ENCODE measurements at places on chromosomes 5 and 9. TPM values are rescaled to one million over a fixed set of nuclear protein-coding genes. Genes with fewer than 3 reads are reported as not detected.

DNA sequence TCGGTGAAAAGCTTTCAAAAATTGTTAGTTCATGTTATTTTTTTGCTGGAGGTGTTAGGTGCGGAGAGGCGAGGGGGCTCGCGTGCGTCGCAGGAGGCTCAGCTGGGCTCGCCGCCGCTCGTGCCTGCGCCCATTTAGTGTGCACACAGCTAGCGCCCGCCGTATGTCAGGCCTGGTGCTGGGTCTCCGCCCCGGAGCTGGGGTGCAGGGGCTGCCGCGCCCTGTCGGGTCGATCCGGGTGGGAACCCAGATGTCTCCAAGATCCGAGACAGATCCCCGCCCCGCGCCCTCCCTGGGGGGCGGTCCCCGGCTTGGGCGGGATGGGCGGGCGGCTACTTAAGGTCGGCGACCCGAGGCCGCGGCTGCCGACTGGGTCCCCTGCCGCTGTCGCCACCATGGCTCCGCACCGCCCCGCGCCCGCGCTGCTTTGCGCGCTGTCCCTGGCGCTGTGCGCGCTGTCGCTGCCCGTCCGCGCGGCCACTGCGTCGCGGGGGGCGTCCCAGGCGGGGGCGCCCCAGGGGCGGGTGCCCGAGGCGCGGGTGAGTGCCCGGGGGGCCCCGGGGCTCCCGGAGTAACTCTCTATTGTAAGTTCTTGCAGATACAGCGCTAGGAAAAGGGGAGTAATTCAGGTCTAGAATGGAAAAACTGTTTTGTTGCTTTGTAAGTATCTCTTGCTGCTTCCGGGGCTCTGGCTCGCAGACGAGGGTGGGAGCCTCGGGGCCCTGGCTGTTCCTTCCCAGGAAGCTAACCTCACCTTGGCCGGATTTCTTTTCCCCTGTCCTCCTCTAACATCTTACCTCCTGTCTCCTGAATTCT, 31.7 kb downstream of the GSN start:
- DNase-seq: no peak

GRCh38 chr5:99640646-99641045, 711.8 kb upstream of the CHD1 start:
- DNase-seq: no peak

GRCh38 chr5:138542180-138542955, 668 bp downstream of the ETF1 start:
- no peak for DNase-seq

DNA sequence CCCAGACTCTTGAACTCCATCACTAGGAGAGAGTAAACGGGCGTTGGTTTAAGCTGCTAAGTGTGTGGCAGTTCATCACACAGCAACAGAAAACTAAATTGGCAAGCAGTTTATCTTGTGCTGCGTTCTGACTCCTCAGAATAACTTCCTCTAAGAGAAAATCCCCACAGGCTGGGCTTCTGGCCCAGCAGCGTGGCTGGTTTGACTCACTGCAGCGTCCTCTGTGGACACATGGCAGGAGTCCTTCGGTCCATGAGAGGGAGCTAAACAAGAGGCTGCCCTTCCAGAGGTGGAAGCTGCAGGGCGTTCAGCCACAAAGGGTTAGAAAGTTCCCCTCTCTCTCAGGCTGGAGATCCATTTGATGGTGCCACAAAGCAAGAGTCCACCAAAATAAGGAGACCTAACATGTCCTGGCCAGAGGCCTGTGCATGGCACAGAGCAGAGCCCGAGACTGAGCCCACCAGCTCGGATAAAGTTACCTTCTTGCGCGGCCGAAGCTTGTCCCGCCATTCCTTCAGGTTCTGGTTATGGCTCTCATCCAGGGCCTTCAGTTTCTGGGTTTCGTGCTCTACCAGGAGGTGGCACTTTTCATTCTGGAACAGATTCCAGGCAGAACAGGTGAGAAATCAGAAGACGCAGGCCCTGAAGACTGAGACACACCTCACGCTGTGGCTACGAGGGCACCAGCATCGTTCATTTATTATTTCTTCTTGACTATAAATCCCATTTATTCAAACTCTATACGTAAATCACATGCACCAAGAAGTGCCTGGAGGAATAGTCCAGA, 46.2 kb upstream of the FBXW11 start:
- peak; percentile 68 for DNase-seq

- no peak for DNase-seq
Observed at GRCh38 chr5:119629339-119629738, at the start of gene FAM170A. TSS of gene FAM170A (plus strand) at chr5:119629558. CDS start at chr5:119629769, 211 bp downstream.

GRCh38 chr5:167071981-167072610, 1219.3 kb upstream of the WWC1 start:
- DNase-seq: no peak

GRCh38 chr9:4755026-4755609, 14.1 kb upstream of the AK3 start:
- no peak for DNase-seq

GRCh38 chr5:96474073-96474472, 41.0 kb upstream of the PCSK1 start:
- no peak for DNase-seq

- DNase-seq: no peak
Observed at GRCh38 chr9:116298878-116299391, 145.3 kb downstream of the PAPPA start.

- no peak for DNase-seq
Observed at GRCh38 chr5:174626369-174626920, 97.9 kb upstream of the MSX2 start.

GRCh38 chr5:83066548-83067110, 10.6 kb downstream of the TMEM167A start:
- DNase-seq: no peak

DNA sequence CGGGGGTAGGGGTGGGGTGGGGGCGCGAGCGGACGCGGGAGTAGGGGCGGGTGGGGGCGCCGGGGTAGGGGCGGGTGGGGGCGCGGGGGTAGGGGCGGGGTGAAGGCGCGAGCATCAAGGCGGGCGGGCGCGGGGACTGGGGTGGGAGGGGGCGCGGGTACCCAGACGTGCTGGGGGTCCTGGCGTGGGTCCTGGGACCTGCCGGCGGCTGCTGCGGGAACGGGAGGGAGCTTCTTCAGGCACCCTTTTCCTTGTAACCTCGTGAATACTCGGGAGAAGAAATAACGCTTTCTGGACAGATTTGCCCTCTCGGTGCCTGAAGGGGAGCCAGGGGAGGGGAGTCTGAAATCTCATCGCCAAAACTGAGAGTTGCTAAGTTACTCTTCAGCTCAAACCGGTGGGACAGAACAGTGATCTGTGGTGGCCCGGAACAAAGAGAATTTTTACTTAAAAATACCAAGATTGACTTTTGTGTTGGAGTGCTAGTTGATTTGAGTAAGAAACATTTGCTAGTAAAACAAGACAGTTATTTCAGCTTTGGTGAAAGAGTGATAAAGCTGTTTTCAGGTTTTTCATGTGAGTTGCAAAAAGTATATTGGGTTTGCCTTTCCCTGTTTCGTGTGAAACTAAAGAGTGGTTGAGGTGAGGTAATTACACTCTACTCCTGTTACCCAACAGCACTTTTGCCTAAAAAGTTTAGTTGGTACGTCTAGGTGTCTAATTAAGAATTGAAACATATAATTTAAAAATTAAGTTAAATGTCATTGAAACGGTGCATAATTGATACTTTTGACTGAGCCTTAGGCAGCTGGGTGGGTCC, 643 bp downstream of the PLEKHG4B start:
- no peak for DNase-seq

DNA sequence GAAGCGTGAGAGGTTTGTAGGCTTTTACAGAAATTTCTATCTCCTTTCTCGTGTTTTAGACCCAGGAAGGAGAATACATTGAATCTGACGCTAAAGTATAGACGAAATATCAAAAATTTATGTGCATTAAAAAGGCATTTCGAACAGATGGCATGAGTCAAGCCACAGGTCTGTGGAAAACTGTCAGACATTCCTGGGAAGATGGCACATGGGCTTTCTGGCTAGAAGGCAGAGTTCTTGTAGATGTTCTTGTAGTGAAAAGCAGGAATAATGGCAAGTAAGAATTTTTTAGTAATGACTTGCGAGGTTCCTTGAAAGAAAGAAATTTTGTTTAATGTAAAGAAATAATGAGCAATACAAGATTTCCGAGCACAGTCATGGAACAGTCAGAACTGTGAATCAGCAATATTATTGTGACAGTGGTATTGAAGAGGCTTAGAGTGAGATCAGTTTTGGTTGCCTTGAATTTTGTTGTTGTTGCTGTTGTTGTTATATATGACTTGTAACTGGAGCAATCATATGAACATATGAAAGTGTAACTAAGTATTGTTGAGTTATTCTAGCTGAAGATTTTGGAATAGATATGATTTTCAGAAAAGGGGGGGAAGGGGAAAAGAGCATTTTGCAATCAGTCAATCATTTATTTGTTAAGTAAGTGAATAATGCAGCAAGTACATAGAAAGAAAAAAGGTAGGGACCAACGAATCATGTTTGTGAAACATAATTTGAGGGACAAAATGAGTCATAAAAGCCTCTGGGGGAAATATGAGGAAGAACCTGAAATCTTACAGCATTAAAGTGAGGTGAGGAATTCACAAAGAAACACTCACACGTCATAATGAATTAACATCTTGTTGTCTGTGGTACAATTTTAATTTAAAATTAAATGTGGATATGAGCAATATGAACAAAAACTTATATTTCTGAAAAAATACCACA, 339.0 kb upstream of the CTNND2 start:
- DNase-seq: no peak

DNA sequence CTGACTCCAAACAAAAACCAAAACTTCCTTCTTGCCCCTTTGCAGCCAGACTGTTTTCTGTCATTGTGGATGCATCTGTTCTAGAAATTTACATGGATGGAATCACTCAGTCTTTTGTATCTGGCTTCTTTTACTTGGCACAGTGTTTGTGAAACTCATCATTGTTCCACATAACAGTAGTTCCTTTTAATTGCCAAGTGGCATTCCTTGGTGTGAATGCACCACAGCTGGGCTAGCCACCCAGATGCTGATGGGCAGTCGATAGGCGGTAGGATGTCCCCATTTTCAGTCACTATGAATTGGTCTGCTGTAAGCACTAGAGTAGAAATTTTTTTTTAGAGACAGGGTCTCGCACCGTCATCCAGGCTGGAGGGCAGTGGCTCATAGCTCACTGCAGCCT, 6.3 kb upstream of the CLPTM1L start:
- peak; percentile 73 for DNase-seq

DNA sequence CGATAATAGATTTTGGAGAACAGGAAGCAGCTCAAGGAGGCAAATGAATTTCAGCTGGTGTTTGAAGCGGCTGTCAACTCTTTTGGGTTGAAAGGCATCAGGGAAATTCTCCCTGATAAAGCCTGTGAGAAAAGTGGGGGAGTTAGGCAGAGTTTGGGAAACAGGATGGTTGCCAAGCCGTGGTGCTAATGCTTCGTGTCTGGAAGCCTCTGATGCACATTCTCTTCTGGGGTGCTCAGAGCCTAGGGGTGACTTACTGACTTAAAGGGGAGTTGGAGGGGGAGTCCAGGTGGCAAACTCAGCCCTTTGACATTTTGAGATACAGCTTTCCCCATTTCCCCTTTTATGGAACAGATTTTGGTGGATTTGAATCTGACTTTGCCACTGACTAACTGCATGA, 202.5 kb upstream of the CLINT1 start:
- DNase-seq: no peak

- DNase-seq: no peak
Observed at GRCh38 chr9:133758228-133758627, 20.1 kb upstream of the SARDH start.

The OLFML2A gene
- 3.9 TPM for total RNA-seq

The NR4A3 gene
- total RNA-seq: 29.5 TPM

The SCGB3A2 gene
- total RNA-seq: not detected

The TENT4A gene
- total RNA-seq: 33.0 TPM

The PCDHGC5 gene
- 48.3 TPM for total RNA-seq

The ACSL6 gene
- 246 TPM for total RNA-seq

The SREK1 gene
- 72.9 TPM for total RNA-seq

The CBY3 gene
- total RNA-seq: not detected

Data from dorsolateral prefrontal cortex (tissue), 122 donors.